Substantia nigra (tissue), 51 donors: ENCODE measurements at places on chromosomes 12 and 14.

DNA sequence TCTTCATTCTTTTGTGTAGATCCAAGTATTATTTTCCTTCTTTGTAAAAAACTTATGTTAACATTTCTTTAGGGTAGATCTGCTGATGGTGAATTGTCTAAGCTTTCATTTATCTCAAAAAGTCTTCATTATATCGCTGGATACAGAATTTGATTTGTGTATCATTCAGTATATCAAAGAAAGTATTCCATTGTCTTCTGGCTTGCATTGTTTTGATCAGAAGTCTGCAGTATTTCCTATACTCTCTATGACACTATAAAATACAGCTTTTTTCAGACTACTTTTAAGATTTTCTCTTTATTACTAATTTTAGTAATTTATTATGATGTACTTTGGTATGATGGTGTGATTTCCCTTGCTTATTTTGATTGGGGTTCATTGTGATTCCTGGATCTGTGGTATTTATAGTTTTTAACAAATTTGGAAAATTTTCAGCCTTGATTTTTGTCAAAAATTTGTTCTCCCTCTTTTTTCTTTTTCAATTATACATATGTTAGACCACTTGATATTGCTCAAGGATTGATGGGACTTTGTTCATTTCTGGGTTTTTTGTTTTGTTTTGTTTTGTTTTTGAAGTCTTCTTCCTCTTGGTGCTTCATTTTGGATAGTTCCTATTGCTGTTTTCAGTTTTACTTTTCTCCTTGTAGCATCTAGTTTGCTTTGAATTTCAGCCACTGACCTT, 176.5 kb downstream of the ZFP36L1 start:
- DNase-seq, result no peak

- no peak for DNase-seq
Measured at GRCh38 chr14:38775986-38776385, 327.0 kb downstream of the SEC23A start.

- DNase-seq, result no peak
Measured at GRCh38 chr12:122104844-122105243, 26.3 kb downstream of the MLXIP start.

GRCh38 chr14:99066378-99066777, 205.6 kb downstream of the BCL11B start:
- no peak for DNase-seq

DNA sequence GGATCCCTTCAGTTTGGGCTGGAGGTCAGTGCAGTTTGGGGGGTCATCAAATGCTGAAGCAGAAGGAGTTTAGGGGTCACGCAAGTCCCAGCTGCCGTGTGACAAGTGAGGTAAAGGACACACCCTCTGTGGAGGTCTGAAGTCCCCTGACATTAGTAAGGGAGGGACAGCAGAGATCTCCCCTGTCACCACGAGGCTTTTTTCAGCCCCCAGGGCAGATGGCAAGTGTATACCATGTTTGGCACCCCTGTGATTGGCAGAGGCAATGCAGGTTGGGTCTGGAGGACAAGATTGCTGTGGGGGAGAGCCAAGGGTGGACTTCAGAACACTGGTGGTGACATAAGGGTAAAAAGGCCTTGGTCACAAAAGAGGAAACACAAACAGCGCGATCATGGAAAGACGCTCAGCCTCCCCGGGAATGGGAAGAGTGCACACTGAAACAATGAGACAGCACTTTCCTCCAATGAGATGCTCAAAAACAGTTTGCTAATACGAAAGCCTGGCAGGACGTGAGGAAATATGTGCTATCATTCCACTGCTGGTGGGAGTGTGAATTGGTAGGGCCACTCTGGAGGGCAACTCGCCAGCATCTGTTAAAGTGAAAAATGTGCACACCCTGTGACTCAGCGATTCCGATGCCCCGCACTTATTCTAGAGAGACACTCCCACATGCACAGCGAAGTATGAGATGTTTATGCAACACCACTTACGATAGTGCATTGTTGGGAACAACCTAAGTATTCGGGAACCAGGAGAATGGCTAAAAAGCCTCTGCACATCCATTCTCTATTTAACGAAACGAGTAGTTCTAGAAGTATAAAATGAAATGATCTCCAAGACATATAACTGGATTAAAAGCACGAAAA, 14.4 kb upstream of the CD27 start:
- no peak for DNase-seq

- DNase-seq, result no peak
Measured at GRCh38 chr12:41032386-41032785, 155.7 kb upstream of the PDZRN4 start.

DNA sequence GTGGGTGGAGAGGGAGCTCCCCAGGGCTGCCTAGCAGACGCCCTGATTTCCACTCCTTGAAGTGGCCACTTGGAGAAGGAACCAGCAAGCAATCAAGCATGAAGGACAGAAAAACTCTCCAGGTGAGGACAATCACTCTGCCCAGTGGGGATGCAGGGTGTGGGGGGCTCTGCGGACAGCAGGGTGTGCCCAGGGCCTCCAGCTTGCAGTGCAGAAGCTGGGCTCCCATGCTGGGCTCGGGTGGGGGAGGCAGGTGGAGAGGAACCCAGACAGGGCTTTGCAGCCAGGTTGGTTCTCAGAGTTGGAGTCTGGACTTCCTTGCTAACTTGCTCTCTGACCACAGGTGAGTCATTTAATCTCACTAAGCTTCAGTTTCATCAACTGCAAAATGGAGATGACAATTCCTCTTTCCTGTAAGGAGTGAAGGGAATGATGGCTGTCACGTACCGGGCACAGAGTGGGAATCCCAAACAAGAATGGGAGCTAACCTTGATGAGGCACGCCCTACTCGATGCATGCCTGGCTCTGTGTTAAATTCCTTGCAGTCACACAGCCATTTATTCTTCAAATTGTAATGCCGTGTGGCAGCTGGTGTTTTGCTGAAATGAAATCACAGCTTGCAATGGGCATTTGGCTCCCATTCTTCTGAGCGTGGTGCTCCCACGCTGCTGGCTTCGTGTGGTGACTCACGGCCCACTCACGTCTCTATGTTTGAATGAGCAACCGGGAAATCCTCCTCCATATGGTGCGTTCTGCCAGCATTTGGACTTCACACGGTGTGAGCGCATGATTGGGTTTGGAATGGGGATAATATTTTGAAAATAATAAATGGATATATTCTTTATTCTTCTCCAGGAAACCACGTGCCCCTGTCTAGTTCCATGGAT, 75.2 kb downstream of the PRIMA1 start:
- no peak for DNase-seq

DNA sequence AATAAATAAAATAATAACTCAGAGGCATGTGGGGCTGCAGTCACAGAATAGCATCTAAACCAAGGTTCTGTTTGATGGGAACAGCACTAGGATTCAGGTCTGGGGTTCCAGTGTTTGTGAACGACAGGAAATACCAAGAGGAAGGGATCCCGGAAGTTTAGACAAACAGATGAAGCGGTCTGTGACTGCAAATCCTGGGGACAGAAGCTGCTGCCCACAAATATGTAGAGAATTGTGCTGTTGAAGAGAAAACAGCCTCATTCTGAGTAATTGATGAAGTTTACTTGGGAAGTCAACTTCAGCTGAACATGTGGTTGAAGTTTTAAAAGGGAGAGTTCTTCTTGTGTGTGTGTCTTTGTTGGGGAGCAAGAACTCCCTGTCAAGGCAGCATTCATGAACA, 98.4 kb upstream of the TBX5 start:
- no peak for DNase-seq

GRCh38 chr14:29858299-29858698, 69.3 kb downstream of the PRKD1 start:
- no peak for DNase-seq

DNA sequence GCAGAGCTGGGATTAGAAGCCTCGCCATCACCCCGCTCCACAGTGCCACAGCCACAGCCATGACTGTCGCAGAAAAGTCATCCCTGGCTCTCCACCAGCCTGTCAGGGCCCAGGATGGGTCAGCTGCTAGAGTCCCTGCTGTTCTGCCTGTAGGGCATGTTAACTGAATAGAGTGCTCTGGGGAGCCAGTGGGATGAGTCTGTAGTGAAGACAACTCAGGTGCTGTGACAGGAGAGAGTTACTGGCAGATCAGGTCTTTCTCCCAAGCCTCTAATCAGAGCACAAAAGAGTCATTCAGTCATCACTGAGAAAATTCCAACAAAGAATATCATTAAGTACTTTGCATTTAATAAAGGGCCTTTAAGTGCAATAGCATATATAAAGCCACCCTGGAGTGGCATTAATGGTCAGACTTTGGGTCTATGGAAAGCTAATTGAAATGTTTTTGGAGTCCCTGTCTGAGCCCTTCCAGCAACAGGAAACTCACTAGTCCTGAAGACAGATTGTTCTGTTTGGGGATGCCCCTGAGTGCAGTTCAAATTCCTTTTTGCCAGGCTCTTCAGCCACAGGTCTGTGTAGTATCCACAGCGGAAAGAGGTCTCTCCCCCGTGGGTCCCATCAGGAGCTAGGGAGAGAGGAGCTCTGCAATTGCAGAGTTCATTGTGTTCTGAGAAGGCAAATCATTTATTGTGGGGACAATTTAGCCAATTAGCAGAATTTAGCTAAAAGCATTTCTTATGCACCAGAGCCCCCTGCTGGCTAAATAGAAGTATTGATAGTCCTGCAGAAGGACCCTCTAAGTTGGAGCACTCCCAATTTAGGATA, 45.2 kb upstream of the C14orf132 start:
- DNase-seq, result peak; percentile 9

DNA sequence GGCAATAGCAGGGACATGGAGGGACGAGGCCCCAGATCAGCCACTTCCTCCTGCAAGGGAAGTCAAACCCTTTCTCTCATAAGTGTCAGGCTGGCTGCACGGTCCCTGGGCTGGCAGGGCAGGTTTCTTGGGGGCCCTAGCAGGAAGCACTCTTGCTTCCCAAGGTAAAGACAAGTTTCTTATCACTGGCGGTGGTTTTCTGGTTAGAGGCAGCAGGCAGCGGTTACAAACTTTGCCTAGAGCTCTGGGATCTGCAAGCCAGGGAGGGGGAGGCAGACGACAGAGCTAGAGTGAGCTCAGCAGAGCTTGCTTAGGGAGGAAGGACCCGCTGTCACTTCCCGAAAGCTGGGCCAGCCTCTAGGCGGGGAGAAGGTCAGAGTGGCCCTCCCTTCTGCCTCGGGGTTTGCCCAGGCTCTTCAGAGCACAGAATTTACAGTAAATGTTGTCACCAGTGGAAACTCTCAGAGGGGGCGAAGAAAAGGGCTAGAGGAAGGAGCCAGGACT, 20.4 kb downstream of the BATF start:
- DNase-seq, result peak; percentile 29

GRCh38 chr12:114604606-114605005, 79.4 kb downstream of the TBX3 start:
- DNase-seq, result no peak

DNA sequence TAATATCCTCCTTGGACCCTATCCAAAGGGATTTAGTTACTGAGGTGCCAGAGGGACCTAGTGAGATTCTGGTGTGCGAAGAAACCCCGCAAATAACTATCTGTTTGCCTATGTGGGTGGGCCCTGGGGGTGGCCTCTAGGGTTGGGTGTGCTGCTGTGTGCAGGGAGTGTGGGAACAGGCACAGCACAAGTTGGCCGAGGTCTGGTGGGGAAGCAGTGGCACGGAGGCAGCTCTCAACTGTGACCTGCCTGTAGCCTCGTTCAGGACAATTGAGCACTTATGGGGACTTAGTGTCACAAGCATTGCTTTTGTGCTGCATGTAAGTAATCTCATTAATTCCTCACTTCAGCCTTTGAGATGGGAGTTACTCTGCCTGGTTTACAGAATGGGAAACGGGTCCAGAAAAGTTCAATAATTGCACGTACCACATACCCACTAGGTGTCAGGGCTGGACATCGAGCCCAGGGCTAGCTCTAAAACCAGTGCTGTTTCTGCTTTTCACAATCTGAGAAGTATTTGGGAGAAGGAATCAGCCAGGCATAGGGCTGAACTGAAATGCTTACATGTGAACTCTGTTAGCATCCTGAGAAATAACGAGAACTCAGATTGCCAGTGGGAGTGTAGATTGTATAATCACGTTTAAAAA, 58.8 kb downstream of the TECPR2 start:
- no peak for DNase-seq

GRCh38 chr12:121812921-121813896, 9.4 kb downstream of the SETD1B start:
- DNase-seq, result no peak

DNA sequence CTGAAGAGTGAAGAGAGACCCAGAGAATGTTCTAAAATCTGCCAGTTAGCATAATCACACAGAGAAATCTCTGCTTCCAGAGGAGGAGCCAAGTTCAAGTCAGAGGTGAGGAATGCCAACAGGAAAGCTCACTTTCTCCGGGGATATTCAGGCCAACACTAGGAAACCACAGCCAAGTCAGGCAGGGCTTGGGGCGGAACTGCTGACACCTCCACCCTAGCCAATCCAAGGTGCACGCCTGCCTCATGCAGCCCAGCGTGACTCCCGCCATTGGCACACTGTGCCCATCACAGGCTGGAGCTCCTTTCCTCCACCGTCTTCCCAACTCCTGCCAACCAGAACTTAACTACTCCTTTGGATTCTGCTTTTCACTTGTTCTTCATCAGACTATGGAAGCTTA, 374.3 kb upstream of the CCDC196 start:
- DNase-seq, result no peak

GRCh38 chr14:100312877-100313400, 6.7 kb upstream of the SLC25A29 start:
- no peak for DNase-seq

GRCh38 chr12:132710043-132710404, 618 bp upstream of the PGAM5 start:
- peak; percentile 39 for DNase-seq

DNA sequence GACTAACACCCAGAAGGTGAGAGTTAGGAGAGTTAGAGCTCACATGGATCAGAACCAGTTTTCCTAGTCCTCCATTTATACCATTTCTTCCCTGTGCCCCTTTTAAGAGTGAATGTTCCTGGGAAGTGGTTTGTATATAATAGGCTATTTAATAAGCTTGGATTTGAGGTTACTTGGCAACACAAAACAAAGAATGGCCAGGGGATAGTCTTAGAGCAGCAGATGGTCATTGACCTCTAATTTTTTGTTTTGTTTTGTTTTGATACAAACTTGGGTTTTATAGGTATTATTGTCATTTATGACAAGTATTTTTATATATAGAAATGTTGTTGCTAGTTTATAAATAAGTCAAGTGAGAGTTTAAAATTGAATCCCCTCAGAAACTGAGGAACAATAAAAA, 35.8 kb downstream of the VEZT start:
- DNase-seq, result no peak

- DNase-seq, result no peak
Measured at GRCh38 chr12:79373896-79374499, 316.8 kb downstream of the PAWR start.

DNA sequence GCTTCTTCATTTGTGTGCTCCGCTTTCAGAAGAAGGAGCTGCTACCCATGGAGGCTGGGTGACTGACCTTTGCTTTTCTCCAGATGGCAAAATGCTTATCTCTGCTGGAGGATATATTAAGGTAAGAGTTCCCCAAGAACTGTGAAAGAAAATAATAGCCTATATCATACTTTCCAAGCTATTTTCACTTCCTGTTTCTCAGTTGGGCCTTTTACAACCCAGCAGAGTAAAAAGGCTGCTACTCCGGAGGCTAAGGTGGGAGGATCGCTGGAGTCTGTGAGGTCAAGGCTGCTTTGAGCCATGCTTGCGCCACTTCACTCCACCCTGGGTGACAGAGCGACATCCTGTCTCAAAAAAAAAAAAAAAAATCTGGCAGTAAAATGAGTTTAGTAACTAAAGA, 82.1 kb downstream of the APAF1 start:
- DNase-seq, result no peak
